ENCODE measurements at places on chromosomes 3 and 15.

DNA sequence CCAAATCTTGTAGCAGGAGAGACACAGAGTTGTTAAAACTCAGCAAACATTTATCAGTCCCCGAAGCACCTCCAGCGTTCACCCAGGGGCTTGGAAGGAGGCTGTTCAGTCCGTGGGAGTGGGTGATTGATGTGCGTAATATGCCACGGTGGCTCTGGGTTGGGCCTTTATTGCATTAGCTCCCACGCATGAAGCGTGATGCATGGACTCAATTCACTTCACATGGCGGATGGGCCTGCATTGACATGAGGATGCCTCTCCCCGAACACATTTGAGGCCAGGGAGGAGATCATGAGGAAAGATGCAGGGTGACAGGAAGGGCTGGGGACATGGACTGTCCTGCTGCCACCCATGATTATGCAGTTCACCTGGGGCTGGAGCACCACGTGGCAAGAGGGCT lies 126.5 kb downstream of the FAM43A start:
- DNase-seq, result no peak

- no peak for DNase-seq
These were observed 231.3 kb downstream of the VPS13C start for GRCh38 chr15:61828860-61829513.

GRCh38 chr3:129313665-129314385 lies 35.2 kb downstream of the HMCES start:
- no peak for DNase-seq

DNA sequence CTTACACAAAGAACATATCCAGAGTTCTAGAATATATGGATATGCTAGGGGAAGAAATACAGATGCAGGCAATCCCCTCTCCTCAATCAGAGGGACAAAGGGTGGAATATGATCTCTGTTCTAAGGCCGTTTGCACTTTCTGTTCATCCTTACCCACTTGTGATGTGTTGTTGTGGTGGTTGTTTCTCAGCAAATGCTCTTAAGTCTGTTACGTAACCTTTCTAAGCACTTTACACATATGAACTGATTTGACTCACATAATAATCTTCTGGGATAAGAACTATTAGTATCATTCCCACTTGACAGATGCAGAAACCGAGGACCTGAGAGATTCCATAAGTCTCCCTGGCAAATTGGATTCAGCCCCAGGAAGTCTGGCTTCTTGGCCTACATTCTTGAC lies 40.5 kb downstream of the NGRN start:
- DNase-seq, result no peak

DNA sequence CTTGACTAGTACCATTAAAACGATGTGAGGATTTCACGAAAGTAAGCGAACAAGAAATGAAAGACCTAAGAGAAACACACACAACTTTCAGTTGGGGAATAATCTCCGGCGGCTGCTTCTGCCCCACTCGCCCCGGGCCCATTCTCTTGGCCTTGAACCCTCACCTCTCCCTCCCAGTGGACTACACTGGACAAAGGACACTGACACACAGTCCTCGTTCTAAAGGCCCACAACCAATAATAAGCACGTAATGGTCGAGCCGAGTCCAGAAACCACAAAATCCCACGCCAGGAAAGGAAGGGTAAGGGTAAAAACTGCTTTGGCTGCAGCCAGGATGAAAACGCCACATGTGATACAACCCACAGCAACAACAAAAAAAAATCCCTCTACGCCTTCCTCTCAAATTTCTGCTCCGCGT lies 469 bp downstream of the ZNF770 start:
- DNase-seq, result no peak

DNA sequence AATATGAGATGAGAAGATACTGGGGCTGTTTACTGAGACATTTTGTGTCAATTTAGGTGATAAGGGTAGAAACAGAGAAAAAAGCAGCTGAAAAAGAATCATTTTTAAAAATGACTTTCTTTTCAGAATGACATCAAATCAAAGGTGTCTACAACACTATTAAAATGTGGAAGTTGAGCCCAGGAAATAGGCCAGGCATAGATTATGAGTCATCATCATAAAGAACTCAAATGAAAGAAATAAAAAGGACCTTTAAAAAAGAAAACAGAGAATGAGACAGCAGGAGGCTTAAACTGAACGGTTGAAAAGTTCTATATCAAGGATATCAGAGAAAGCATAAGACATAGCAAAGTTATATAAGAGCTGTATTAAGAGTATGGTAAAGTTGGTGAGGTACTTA lies 442.5 kb downstream of the CNTN6 start:
- DNase-seq, result no peak

Data from GM10248 (cell line).